ENCODE measurements at places on chromosomes 13 and 19. TPM values are rescaled to one million over a fixed set of nuclear protein-coding genes. Genes with fewer than 3 reads are reported as not detected.

Gene BSPH1
- polyA plus RNA-seq: not detected

DNA sequence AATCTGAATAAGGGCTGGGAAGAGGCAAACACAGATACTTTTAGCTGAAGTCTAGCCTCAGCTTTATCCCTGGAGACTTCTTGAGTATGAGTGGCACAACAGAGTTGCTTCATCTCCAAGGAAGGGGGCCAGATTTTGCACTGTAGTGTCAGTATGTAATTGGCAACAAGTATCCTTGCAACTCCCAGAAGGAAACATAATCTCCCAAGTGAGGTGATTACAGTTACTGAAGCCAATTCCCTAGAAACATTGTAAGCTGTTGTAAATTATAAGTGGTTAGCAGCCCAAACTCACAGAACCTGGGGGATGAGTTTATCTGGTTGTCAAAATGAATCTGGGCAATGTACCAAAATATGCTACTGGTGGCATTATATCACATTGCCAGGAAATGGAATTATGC, 2065.7 kb upstream of the PCDH20 start:
- no peak for DNase-seq

- DNase-seq: no peak
Observed at GRCh38 chr13:42112864-42113263, 64.4 kb downstream of the DGKH start.

- DNase-seq: no peak
Observed at GRCh38 chr13:35888981-35889380, 242.2 kb downstream of the DCLK1 start.

Gene OR7A5
- polyA plus RNA-seq: not detected

Gene MYPOP
- 1.6 TPM for polyA plus RNA-seq

- no peak for DNase-seq
Observed at GRCh38 chr13:30192320-30193093, 114.8 kb downstream of the KATNAL1 start.

GRCh38 chr19:3357992-3358688, 8.2 kb upstream of the NFIC start:
- DNase-seq: no peak

Gene C19orf25
- 14.5 TPM for polyA plus RNA-seq

DNA sequence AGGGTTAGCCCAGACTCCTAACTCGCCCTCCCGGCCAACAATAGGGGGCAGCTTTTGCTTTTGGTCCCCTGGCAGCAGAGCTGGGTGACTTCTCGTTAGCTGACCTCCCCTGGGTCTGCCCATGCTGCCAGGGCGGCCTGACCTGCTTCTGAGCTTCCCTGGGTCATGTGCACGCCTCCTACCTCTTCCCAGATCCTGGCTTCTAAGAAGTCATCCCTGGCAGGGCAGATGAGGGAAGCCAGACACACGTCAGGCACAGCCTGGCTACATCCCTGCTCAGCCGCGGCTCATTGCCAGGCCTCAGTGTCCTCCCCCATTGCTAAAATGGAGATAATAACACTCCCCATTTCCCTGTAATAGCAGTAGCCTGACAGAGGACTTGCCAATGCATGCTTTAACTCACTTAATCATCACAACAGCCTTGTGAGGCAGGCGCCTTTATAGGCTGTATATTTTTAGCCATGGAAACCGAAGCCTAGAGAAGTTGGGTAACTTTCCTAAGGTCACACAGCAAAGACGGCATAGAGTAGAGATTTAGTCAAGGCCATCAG, 2.1 kb downstream of the KCNK6 start:
- no peak for DNase-seq

Gene FCGBP
- polyA plus RNA-seq: 0.04 TPM
